ENCODE measurements at places on chromosomes 12 and 14.

- DNase-seq: no peak
These were observed 162.1 kb upstream of the AVPR1A start for GRCh38 chr12:63313139-63313538.

GRCh38 chr14:99518441-99519346, 37.5 kb downstream of the CCNK start:
- DNase-seq: peak; percentile 72

GRCh38 chr14:105466531-105467248, 7.9 kb upstream of the CRIP2 start:
- no peak for DNase-seq

DNA sequence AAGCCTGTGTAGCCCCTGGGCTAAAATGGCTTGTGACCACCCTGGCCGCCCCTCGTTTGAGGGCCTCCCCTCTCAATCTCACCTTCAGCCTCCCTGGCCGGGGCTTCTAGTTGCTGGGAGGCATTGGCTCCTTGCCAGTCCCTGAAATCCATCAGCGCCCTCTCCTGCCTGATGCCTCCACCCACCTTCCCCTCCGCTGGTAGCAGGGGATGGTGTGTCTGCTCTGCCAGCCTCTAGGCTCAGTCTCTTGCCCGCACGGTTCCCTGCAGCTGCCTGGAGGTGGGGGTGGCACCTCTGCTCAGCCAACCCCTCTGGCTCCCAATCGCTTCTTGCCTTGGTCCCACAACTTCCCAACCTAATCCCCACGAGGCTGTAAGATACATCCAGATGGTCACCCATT, 167.9 kb downstream of the PHETA1 start:
- DNase-seq: no peak

DNA sequence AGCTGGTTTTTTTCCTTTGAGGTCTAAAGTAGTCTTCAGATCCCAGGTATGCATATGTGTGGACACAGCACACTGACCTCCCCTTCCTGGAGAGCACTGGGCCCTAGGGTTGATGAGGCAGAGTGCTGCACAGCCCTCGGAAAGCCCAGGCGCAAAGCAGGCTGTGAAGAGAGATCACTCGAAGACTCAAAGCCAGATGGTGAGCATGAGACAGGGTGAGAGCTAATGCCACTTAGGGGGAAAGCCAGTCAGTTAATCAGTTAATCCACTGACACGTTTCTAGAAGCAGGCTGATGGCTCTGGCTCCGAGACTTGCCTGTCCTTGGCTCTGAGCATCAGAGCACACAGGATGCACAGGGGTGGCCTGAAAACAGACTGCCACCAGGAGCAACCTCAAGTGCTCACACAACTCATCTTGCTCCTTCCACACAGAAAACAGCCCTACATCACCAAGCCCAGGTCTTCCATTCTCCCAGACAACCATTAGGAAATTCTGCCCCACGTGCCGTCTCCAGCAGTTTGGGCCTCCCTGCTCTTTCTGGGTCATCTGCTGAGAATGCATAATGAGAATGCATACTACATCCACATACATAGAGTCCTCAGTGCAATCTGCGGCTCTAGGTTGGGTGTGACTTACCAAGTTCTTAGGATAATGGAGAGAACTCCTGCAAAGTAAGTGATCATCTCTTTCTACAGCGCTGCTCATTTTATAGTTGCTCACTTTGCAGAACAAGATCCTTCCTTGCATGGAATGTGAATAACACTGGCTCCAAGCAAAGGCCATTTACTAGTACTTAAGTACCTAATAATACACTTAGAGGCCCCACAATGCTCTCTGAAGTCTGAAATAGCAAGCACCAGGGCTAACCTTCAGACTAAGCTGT, 12.0 kb downstream of the AQP6 start:
- DNase-seq: no peak

DNA sequence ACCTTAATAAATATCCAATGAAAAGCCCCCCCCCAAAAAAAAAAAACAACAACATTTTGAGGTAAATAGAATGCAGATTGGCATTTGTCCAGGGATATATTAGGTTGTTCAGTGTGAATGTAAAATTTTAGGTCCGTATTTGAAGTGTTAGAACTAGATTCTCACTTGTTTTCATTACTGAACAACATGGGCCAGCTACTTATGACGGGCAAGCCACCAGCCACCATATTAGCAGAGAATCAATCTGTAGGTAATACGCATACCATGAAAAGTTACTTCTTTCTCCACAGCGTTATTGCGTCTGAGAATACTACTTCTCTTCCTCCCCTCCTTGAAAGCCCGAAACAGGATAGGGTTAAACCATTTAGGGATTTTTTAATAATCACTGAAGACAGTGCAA, 5.4 kb downstream of the FLRT2 start:
- DNase-seq: no peak

DNA sequence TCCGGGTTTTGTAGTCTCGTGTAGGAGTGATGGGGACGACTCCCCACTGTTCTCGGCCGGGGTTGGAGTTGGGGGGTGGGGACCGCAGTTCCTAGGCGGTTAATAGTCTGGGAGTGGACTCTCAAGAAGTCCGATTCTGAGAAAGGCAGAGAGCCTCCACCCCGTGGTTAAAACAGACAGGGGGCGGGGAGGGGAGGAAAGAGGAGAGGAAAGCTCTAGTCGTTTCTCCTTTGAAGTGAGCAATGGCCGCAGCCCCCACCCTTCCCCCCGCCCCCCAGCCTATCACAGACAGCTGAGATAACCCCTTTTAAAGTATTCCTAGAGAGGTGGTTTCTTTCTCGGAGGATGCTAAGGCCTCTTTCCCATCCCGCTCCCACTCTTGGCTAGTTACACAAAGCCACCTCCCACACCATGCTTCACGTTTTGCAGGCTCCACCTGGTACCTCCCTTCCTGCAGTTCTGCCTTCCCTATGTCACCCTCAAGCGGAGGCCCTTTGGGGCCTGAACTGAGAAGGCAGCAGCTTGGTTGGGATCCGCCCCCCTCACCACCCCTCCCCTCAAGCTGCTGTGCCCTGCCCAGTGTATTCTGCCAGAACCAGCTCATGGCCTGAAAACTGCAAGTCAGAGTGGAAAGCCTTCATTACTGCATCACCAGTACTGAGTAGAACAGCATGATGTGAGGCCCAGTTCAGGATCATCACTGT, 853 bp downstream of the USP5 start:
- DNase-seq: peak; percentile 12

Measured in NCI-H2081 (cell line).